ENCODE measurements at places on chromosomes 12 and 14.

DNA sequence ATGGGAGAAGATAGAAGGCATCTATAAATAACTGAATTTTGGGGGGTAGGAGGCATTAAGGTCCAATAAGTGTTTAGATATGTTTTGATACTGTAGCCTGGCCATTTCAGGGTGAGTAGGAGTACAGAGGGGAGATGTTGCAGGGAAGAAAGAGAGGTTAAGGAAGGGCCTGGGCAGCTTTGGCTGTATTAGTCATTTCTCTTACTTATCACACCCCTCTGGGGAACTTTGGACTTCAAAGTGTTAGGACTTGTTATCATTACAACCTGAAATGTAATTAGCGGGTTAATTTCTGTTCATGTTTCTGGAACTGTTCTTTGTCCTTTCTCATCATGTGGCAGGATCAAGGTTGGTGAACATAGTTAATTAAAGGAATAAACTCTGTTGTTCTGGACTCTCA lies 40.3 kb downstream of the SUSD6 start:
- DNase-seq = no peak

GRCh38 chr12:126390969-126391566 lies 1325.8 kb downstream of the AACS start:
- no peak for DNase-seq

DNA sequence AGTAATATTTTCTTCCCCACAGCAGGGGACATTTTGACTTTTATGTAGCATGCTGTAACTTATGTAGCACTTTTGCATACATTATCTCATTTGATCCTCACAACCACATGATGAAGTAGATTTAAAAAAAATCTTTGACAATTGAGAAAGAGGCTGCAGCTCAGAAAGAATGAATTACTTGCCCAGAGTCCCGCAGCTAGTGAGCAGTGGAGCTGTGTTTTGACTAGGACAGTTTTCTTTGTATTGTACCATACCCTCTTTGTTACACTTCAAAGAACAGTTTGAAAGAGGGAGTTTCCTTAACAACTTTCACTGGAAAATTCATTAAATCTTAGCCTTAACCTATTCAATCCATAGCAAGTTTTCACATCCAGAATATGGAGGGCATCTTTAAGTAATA lies 58.6 kb downstream of the SYNE2 start:
- DNase-seq = no peak

- no peak for DNase-seq
These were observed 14.4 kb downstream of the PLEK2 start for GRCh38 chr14:67397536-67397935.

DNA sequence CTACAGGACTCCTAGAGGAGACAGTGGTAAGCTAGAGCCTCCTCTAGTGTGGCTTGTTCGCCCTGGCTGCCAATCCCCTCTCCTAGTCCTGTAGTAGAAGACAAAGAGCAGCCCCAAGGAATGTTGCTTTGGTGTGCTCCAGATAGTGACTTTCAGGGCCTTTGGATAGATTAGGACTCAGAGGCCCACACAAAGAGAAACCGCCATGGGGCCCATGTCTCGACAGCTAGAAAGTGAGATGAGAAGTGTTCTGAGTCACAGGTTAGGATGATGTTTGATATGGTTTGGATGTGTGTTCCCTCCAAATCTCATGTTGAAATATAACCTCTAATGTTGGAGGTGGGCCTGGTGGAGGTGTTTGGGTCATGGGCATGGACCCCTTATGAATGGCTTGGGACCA lies 51.8 kb upstream of the JDP2 start:
- no peak for DNase-seq

Measured in activated T-helper 1 cell treated with anti-CD3 and anti-CD28 coated beads, Interleukin-2, amount 50 U/mL, for 16 hours (primary cell).